ENCODE measurements at places on chromosomes 5 and 9.

DNA sequence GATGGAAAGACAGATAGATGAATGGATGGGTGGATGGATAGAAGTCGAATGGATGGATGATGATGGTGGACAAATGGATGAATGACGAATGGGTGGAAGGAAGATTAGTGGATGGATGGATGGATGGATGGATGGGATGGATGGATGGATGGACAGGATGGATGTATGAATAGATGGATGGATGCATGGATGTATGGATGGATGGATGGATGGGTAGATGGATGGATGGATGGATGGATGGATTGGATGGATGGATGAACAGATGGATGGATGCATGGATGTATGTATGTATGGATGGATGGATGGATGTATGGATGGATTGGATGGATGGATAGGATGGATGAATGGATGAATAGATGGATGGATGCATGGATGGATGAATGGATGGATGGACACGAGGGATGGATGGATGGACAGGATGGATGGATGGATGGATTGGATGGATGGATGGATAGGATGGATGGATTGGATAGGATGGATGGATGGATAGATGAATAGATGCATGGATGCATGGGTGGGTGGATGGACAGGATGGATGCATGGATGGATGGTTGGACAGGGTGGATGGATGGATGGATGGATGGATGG, 52.4 kb downstream of the DUSP1 start:
- DNase-seq = no peak

- DNase-seq = no peak
Measured at GRCh38 chr5:154316223-154316935, 125.8 kb downstream of the GALNT10 start.

DNA sequence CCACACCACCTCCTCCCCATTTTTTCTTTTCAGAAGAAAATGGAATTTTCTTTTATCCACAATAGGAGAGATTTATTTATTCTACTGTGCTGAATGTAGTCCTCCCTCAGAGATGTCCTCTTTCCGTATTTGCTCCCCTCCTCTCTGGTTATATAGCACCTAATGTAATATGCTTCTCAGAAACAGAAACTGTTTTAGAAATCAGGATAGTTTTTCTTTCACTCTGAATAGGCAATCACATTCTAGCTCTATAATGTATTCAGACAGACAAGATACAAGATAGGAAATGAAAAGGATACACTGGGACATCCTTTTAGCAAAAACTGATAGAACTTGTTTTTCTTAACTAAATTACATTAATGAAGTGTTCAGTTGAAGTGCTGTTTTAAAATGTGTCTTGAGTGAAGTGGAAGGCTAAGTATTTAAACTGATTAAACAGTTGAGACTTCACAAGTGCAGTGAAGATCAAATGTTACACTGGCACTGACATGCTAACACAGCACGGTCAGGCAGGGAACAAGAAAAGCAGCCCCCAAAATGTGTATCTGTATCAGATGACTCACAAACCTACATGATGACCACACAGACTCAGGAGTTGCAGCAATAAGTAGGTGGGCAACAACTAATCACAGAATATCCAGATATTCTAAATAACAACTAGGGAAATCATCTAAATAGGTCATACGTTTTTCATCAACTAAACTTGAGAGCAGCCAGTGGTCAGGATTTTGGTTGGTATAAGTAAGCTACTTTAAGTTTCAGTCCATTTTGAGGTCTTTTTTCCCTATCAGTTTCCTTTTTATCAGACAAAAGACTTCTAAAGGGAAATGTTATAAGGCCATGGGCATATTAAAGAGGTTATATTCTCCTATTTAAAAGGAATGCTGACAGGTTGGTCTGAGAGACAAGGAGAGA, 260.4 kb downstream of the MLLT3 start:
- DNase-seq = no peak

- DNase-seq = no peak
Measured at GRCh38 chr9:69946800-69947437, 96.7 kb upstream of the MAMDC2 start.
